ENCODE measurements at places on chromosomes 4 and X.
A peak's percentile ranks its signal among the peaks of the same experiment; 100 is the strongest.

- no peak for DNase-seq
Measured at GRCh38 chr4:180219080-180219479, 2024.1 kb upstream of the TENM3 start.

DNA sequence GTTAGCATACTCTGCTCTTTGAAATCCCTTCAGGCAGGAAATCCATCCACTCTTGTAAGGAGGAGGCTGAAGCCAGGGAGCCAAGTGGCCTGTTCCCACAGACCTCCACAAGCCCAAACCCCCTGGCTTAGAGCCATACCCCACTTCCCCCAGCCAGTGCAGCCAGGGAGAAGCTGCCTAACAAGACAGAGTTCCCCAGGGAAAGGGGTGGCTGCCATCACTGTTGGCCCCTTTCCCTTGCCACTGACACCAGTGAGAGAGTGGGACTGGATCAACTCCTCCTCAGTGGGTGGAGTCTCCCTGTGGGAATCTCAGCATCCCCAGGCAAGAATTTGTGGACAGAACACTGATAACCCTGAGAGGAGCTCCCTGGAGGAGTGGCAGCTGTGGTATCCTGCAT, 389.4 kb downstream of the PABPC4L start:
- DNase-seq: no peak

GRCh38 chr4:120694973-120695372, 227.6 kb downstream of the PRDM5 start:
- DNase-seq: no peak

DNA sequence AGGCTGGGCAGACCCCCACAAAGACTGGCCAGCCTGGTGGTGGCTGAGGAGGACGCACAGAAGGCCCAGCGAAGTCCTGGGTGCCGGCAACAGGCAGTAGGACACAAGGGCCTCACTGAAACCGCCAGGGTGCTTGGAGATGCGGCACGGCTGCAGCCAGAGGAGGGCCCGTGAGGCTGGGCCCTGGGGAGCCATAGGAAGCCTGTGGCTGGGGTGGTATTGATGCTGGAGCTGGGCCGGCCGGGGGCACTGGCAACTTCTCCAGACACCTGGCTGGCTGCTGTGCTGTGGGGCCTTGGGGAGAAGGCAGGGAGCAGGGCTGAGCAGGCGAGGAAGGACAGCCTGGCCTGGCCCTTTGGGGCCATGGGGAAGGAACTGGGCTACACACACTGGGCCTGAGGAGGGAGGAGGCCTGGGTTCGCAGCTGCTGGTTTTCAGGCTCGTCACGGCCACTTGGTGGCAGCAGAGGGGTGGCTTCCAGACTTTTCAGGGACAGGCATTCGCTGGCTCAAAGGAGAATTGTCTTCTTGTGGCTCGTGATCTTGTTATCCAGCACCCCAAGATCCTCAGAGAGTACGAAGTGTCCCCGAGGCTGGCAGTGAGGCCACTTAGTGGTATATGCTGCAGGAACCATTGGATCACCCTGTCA, 37.2 kb downstream of the ATP2B3 start:
- peak; percentile 32 for DNase-seq

DNA sequence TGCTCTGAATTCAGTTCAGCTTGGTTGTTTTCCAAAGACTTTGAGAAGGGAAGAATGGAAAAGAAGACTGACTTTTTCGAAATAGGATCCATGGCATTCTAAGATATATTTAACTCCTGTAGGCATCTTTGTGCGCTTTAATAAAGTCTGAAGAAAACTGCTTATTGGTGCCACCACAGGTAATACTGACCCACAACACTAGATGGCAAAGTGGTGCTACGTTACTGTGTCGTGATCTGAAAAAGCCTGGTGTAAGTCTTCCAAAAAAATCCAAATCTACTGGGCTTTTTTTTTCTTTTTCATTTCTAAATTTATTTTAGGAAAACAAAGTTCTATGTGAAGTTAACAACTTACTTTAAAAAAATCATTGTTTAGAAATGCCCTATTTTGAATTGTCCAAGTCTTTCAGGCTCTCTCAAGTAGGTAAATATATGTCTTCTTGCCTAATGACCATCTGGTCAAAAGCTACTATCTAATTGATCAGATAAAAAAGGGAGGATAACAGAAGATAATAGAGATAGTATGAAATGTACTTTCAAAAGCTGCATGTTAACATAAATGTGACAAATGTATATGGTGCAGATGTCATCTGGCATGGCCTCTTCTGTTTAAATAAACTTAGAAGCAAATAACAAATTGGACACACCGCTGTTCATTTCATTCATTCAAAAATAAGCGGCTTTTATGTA, 47.0 kb upstream of the MID1IP1 start:
- peak; percentile 10 for DNase-seq

DNA sequence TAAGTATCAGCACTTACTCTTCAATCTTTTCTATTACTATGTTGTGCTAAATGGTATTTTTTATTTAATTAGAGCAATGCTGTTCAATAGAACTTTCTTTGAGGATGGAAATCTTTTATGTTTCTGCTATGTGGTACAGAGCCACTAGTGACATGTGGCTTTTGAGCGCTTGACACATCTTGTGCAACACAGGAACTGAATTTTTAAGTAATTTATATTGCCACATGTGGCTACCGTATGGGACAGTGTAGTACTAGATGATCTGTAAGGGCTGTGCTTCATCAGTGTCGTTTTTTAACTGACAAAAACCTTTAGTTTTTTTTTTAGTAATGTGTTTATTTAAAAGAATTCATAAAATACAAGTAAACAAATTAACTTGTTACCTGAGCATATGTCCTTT, 22.4 kb downstream of the HPRT1 start:
- DNase-seq: no peak

DNA sequence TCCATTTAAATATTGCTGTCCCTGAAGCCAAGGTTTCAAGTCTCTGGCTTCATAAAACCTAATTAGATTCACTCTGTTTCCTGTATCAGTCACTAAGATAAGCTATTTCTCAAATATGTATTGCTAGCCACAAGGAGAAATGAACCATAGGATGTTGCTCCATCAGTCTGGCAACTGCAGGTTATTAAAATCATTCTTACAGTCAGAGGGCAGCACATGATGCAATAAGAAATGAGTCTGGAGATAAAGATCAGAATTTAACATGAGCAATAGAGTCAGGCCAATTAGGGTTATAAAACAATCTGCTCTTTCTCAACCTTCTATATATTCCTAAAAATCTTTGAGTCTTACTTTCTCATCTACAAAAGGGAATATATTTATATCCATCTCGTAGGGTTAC, 7.2 kb downstream of the PRKG2 start:
- DNase-seq: no peak

DNA sequence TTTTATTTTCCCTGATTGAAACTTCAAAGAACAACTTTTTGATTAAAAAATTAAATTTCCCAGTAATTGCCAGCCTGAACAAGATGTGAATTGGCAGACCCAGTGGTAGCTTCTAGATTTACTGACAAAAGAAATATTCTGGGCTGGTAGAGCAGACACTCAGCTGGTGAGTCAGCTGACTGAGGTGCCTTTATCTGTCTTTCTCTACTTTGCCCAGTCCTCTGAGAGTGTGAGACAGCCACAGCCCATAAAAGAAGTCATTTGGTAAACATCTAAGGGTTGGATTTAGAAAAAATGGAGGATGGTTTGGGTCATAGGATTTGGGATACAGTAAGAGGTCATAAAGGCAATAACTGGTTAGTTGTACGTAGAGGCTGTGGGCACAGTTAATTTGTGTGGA, 54.5 kb downstream of the CCSER1 start:
- DNase-seq: no peak

- no peak for DNase-seq
Measured at GRCh38 chr4:56307423-56307822, 79.9 kb downstream of the AASDH start.

DNA sequence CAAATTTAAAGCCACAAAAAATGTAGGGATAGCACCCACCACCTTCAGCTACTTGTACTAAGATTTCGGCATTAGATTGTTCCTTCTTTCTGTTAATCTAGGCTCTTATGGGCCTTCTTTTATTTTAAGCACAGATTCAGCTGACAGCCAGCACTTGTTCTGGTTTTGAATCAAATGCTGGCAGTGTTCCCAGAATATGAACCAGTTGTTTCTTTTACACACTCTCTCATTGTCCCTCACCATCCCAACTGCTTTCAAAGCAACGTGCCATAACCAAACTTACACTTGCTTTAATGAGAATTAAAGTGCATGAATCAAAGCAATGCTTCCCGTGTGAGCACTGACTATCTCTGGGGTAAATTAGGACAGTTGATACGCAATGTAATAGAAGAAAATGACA, 744.5 kb upstream of the FAM241A start:
- no peak for DNase-seq

DNA sequence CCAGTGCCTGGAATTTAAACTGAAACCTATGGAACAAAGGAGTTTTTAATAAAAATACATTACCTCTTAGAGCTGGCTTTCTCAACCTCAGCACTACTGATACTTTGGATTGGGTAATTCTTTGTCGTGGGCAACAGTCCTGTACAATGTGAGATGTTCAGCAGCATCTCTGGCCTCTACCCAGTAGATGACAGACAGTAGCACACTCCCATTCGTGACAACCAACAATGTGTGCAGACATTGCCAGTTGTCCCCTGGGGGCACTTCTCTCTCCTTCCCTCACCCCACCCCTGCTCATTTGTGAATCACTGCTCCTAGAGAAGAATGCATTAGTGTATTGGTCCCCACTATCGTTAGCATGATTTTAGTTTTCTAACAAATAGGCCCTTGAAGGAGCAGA, 16.2 kb downstream of the GPAT3 start:
- no peak for DNase-seq

DNA sequence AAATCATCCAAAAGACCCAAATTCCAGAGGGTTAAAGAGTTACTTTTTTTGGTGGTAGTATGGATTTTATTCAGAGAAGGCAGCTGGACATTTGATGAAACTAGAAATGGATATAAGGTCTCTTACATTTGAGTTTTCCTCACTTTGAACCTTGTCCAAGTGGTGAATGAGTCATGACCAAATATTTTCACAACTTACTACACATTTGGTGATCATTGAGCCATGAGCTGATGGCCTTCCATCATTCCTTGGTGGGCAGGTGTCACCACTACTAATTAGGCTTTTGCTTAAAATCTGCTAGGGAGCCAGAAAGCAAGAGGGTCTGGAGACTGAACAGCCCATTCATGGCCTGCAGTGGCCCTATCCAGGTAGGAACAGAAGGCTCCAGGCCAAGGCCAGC, 620.2 kb upstream of the INTU start:
- DNase-seq: no peak

GRCh38 chr4:159433337-159433736, 330.5 kb downstream of the RAPGEF2 start:
- no peak for DNase-seq

- no peak for DNase-seq
Measured at GRCh38 chr4:122341886-122342285, 36.9 kb upstream of the ADAD1 start.

GRCh38 chrX:120213438-120214265, 37.0 kb upstream of the ZBTB33 start:
- peak; percentile 33 for DNase-seq

Data from stimulated activated naive CD4-positive, alpha-beta T cell treated with Interleukin-2 at 50 U/mL for 16 hours (primary cell).